GF-D8 (cell line): ENCODE measurements at places on chromosomes 2 and 18.
A peak's percentile ranks its signal among the peaks of the same experiment; 100 is the strongest.

GRCh38 chr2:79798776-79799175 is 285.9 kb downstream of the CTNNA2 start:
- DNase-seq, result no peak

DNA sequence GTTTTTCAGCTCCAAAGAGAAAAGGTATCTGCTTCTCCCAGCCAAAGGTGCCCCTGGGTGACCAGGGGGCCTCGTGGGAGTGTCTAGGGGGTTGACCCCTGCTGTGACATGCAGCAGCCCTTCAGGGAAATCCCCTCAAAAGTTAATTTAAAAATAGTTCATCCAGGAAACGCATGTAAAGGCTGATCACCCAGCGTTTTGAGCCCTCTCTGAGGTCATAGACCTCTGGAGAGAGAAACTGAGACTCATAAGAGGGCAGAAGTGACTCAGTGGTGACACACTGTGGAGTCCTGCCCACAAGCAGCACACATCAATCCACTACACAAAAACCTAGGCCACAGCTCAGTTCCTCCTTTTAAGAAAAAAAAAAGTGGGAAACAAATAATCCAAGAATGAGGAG is 11.9 kb downstream of the GAL3ST2 start:
- no peak for DNase-seq

DNA sequence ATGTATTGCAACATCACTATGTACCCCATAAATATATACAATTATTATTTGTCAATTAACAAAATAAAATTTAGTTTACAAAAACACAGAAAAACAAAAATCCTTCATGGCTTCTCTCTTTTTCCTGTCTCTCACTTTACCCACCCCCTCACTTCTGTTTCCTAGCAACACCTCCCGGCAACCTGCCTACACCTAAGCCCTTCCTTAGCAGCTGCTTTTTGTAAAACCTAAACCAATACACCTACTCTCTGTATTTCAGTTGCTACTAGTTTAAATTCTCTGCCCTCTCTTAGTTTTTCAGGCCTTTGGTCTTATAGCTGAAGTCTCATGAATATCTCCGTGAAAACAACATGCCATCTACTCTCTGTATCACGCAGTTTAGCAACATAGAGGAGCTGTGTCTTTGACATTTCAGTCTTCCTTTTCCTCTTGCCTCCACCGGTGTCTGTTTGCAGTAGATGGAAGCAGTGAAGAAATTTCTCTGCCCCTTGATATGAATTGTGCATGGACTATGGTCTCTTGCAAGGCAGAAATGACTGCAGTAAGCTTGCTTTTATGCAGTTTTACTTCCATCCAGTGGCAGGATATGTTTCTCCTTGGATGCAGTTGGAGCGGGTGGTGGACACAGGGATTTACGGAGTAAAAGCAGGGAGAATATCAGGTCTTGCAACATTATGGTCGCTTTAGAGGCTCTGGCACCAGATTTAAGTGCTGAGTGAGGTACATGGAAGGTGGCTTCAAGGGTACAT is 42.0 kb upstream of the ZDBF2 start:
- no peak for DNase-seq

GRCh38 chr18:12456441-12456840 is 48.7 kb downstream of the PRELID3A start:
- no peak for DNase-seq

DNA sequence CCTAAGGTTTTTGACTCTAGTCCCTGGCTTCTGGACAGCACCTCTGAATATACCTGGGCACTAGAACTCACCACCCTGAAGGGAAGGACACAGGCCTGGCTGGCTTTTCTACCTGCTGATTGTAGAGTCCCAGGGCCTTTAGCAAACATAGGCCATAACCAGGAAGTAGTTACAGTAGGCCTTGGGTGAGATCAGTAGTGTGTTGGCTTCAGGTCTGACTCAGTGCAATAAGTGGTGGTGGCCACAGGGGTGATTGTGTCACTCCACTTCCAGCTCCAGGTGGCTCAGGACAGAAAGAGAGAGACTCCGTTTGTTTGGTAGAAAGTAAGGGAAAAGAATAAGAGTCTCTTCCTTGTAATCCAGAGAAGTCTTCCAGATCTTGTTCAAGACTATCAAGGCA is 101.7 kb upstream of the LGALSL start:
- no peak for DNase-seq

- DNase-seq, result no peak
Measured at GRCh38 chr2:28089486-28089885, 199.0 kb downstream of the BABAM2 start.

GRCh38 chr2:40579247-40579646 is 127.4 kb upstream of the SLC8A1 start:
- DNase-seq, result no peak

- no peak for DNase-seq
Measured at GRCh38 chr2:46164529-46165301, 132.5 kb upstream of the EPAS1 start.

- peak; percentile 10 for DNase-seq
Measured at GRCh38 chr2:103139628-103140268, 377.9 kb downstream of the TMEM182 start.

GRCh38 chr2:28652217-28652616 is 99.4 kb upstream of the PPP1CB start:
- DNase-seq, result no peak

GRCh38 chr2:182867426-182868053 is 1.1 kb upstream of the FRZB start:
- no peak for DNase-seq

DNA sequence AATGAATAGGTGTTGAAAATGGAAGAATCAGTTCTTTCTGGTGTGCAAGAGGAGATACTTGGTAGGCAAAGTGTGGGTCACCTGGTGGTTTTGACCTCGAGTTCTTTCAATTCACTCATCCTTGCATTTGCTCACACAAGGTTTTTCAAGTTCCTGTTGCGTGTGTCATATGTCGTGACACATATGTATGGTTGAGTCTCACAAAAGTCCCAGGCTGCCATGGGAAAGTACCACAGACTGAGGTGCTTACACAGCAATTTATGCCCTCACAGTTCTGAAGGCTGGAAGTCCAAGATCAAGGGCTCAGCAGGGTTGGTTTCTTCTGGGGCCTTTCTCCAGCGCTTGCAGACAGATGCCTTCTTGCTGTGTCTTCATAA is 64.4 kb downstream of the NCK2 start:
- no peak for DNase-seq

- no peak for DNase-seq
Measured at GRCh38 chr2:99377879-99378278, 40.7 kb downstream of the EIF5B start.

DNA sequence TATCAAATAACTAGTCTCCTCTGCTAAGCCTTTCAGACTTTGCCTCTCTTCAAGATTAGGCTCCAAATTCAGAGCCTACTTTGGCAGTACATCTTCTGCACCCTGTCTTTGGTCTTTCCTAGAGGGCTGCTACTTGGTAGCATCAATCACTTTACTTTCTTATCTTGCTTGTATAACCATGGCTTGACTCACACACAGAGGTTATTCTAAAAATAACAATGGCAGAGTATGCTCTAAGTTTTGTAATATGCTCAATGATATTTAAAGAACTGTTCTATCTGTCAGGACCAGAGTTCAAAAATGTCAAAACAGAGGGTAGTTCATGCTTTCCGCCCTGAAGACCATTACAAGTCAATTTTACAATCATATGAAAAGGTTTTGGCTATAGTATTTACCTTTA is 27.7 kb downstream of the THOC1 start:
- DNase-seq, result no peak

- no peak for DNase-seq
Measured at GRCh38 chr2:71897836-71898235, 249.8 kb downstream of the CYP26B1 start.

DNA sequence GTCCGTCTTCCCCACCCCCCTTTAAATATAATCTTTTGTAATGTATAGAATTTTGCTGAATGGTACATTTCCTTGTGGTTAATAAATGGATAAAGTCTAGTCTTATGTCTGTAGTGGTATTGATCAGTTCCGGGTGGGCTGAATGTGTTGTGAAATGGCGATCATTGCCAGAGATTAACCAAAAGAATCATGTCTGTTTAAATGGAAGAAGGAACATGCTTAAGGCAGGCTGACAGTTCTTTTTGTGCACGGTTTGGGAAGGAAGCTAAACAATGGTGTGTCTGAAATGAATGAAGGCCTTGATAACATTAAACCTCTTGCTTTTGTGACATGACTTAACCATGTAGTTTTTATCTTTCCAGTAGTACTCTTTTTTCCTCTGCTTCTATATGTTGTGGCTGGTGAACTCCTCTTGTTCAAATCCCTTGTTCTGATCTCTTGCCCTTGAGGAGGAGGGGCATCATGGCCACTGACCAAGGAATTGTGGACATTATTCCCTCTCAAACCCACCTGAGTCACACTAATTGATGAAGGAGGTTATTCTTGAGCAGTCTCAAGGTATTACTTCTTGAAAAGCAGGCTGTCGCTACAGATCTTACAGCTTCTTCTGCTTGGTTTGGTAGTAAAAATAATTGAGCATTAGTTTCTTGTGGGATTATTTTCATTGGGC is 1.7 kb downstream of the ACVR2A start:
- DNase-seq, result no peak

DNA sequence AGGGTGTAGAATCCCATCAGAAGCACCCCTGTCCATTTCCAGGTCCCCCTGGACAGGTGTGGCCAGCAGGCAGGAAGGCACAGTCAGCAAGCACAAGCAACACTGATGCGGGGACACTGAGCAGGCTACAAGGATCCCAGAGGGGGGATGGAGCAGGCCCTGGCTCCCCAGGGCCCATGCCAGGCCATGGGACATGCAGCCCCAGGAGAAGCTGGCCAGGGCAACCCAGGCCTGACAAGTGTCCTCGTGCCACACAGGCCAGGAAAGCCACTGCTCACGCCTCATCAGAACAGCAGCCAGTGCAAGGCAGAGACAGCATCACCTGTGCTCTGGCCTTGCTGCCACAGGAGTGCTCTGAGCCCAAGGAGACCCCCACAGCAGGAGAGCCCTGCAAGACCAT is 14.1 kb upstream of the GPC1 start:
- DNase-seq, result no peak

DNA sequence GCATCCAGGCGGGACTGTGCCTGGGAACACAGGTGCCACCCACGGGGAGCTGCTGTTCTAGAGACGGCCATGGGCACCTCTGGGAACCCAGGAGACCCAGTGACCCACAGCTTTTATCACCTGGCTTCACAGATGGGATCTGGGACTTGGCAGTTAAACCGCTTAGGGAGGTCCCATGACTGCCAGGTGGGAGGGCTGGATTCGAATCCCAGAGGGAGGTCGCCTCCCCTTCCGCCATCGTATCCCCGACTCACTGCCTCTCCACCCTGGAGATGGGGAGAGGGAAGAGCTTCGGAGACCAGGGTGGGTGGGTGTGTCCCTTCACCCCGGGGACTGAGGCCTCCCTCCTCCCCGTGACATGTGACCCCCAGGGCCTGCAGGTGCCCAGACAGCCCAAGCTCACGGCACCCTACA is 169.4 kb downstream of the RTP5 start:
- DNase-seq, result no peak

- DNase-seq, result no peak
Measured at GRCh38 chr2:62968668-62969067, 82.0 kb upstream of the OTX1 start.

DNA sequence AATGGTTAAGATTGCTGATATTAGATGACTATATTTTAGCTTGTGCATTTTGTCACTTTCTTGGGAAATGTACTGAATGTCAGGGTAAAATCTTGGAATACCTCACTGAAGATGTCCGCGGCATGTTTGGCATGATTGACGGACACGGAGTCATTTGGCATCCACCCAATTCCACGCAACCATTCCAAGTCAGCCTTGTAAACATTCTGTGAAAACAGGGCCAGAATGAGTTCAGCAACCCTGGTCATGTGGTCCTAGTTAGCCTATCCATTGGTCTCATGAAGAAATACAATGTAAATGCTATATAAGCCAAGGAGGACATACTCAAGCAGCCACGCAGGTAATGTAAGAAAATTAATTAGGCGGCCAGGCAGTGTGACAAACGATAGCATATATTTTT is 159.5 kb downstream of the RIF1 start:
- no peak for DNase-seq
